Stimulated activated CD4-positive, alpha-beta T cell treated with anti-CD3 and anti-CD28 coated beads, Interleukin-12 subunit alpha, Interleukin-12 subunit beta, amount 100 ng/mL, for 4 hours (primary cell): ENCODE measurements at places on chromosomes 3 and 15.
A peak's percentile ranks its signal among the peaks of the same experiment; 100 is the strongest.

GRCh38 chr15:37032091-37032775, 68.1 kb downstream of the MEIS2 start:
- no peak for DNase-seq

GRCh38 chr3:127369356-127369935, 81.6 kb upstream of the PRR20G start:
- DNase-seq: no peak

DNA sequence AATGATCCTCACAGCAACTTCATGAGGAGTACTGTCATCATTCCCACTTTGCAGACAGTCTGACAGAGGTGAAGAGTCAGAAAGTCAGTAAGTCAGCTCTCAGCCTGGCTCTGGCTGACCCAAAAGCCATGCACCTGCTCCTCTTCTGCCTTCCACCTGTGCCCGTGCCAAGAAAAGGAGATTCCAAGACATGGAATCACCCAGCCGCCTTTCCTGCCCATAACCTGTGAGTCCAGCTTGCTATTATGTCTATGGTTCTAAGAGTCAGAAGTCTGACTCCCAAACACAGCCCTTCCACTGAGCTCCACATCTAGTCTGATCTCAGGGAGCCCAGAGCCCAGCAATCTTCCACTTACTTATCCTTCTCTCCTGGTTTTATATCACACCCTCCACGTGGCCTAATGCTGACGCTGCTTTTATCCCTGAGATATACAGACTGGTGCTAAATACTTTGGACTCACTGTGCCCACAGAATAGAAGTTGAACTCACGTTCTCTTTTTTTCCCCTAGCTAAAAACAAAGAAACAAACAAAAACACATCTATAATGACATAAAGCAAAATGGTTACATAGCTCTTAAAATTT, 66.0 kb downstream of the PLD1 start:
- no peak for DNase-seq

DNA sequence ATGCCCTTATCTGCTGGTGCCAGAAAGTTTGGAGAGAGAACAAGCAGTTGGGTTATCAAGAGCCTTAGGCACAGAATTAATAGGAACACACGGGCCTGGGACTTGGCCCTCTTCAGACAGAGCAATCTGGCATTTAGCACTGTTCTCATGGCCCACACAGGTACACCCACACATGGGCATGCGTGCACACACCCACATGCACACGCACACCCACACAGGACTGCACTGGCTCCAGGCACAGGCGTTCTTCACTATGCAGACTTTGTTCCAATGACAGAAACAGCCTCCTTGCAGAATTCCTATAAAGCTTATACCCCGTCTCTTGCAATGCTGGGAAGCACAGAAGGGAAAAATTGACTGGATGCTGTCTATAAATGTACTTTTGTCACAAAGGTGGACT, 36.3 kb downstream of the TMEM44 start:
- no peak for DNase-seq

DNA sequence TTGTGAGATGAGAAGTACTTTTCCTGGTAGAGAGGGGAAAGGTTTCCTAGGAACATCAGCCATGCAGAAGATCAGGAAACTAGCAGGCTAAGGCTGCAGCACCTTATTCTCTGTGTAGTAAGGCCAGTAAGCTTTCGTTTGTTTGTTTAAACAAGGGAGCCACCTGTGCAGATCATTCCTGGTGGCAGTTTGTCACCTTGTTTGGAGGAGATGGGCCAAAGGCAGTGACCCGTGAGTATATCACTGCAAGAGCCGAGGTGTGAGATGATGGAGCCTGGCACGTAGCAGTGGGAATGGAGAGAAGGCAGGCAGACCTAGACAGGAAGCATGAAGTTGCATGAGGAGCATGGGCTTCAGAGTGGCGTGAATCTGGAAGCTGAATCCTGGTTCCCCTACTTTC, 19.6 kb downstream of the ATG7 start:
- DNase-seq: no peak

- no peak for DNase-seq
Measured at GRCh38 chr3:40321818-40322217, 12.3 kb downstream of the EIF1B start.

DNA sequence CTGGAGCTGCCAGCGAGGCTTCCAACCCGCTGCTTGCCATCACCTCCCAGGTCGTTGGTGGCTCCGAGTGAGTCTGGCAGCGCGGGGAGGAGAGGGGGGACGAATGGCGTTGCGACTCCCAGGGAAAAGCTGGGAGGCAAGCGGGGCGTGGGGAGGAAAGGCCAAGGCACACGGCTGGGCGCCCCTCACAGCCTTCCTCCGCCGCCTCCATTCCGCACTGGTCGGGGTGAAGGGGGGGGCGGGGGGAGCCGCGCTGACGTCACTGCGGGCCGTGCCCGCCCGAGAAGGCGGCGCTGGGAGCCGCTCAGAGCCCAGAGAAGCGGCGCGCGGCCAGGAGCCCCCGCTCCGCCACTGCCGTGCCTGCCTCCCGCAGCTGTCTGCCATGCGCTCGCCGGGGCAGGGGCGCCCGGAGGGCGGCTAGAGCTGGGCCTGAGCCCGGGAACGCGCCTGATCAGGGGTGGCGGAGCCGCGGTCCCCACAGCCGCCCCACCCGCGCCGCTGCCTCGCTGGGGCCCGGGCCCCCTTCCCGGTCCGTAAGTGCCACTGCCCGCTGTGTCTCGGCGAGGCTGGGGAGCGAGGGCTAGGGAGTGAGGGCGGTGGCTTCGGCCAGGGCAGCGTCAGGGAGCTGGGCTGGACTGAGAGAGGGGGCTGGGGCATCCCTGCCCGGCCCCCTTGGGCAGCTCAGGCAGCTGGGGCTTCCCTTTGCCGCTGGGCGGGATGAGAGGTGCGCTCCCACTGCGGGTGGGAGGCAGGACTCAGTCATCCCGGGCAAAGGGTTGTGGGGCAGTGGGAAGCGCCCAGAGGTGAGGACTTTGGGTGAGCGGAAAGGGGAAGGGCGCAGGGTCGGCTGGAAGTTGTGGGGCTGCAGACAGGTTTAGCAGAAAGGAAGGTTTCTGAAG, 27.8 kb upstream of the POLG start:
- no peak for DNase-seq

DNA sequence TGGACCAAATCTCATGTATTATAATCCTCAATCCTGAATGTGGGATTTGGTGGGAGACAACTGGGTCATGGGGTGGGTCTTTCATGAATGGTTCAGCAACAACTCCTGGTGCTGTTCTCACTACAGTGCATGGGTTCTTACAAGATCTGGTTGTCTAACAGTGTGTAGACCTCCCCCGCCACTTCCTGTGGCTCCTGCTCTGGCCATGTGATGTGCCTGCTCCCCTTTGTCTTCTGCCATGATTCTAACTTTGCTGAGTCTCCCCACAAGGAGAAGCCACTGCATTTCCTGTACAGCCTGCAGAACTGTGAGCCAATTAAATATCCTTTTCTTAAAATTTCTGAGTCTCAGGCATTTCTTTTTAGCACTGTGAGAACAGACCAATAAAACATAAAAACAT, 557.5 kb downstream of the GOLGA6L6 start:
- no peak for DNase-seq

DNA sequence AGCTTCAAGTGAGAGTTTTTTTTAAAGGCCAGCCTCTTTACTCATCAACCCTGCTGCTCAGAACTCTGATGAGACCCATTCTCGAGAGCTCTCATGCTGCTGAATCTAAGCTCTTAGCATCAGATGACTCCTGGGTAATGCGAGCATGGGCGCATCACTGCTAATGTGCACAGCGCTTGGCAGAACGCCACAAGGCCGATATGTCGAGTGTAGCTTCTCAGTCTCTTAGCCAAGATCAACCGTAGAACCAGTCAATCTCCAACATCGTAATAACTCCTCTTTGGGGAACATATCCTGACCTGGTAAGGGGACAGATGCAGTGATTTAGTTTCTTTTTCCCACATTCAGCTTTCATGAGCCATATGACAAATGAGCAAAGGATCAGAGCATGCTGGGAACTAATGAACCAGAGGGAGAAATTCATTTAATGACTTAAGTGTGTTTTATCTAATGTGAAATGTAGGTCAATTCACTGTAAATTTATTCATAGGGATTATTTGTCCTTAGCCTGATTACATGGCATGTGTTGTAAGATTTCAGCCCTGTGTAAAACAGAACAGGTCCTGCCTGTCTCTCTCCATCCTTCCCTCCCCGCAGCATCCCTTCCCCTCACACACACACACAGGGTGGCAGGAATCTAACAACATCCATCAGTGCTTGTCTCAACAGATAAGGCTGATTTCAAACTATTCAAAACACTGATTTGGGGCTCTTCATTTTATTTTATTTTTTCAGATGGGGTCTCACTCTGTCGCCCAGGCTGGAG, 195.4 kb upstream of the C2CD4B start:
- DNase-seq: no peak

GRCh38 chr3:170907637-170908234, 701 bp downstream of the EIF5A2 start:
- peak; percentile 1 for DNase-seq

DNA sequence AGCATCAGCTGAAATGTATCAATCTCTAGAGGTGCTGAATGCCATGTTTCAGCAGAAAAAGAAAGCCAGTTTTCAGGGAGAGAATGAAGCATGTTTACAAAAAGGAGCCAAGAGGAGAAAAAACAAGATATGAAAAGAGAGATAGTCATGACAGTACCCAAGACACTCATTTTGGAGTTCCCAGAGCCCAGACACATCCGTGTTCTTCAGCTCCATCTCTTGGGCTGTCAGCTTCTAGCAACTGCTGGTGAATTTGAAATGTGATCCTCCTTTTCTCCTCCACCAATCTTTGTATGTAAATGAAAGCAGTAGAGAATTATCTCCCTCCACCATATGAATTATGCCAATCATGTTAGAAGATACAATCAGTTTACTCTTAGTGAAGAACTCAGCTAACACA, 93.0 kb upstream of the SLC25A36 start:
- DNase-seq: no peak

DNA sequence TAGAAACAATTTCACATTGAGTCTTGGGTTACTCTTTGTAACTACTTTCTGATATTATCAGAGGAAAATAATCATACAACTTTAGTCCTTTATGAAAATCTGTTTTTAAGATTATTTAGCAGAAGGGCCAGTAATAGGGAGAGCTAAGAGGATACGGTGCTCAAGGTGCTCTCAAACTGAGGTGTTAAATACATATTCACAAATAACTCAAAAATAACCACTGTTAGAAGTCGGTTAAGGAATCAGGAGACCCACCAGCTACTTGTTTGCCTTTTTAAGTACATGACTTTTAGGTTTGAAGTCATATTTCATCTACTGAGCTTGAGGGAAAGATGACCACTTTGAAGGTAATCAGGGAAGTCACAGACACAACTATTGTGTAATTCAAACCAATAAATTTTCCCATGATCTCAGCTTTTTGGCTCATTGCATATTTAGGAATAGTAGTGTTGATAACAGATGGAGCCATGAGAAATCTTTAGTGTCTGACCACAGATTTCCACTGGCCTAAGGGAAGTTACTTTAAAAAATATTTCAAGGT, 1.4 kb upstream of the RSRC1 start:
- DNase-seq: no peak

GRCh38 chr3:46908294-46908985, 30.9 kb downstream of the PTH1R start:
- DNase-seq: no peak

- no peak for DNase-seq
Measured at GRCh38 chr3:23829242-23829934, 23.6 kb downstream of the UBE2E1 start.

- no peak for DNase-seq
Measured at GRCh38 chr3:78893161-78893560, 874.6 kb downstream of the ROBO1 start.

DNA sequence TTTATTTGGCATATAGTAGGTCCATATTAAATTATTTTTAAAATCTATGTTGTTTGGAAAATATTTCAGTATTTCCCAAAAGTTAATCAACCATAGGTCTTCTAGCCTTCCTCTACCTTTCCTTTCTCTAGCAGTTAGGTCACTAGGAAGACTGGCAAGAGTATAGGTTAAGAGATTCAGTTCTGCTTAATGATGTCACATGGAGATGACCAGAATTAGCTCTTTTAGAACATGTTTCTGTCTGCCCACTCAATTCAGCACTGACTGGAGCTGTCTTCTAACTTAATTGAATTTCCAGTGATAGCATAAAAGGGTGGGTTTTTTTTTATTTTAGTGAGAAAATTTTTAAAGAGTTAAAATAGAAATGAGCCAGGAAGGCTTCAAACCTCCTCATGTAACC, 23.8 kb upstream of the ZBED2 start:
- DNase-seq: no peak

DNA sequence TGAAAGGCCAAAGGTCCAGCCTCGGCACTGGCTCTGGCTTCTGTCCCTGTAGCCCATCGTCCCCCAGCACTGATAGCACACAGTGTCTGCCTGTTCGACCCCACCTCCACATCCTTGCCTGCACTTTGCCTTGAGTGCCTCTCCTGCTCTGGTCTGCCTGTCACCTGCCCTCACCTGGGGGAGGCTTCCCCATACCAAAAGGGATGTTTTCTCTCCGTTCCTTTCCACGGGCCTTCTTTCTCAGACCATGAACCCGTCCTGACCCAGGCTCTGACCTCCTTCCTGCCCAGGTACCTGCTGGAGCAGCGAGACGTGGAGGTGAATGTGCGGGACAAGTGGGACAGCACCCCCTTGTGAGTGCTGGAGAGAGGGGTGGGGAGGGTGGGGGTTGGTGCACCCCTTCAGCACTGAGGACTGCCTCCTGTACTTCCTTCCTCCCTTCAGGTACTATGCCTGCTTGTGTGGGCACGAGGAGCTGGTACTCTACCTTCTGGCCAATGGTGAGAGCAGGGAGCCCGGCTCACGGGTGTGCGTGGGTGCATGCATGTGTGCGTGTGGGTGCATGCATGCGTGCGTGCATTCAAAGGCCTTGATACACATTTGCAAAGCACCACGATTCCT, 1.5 kb downstream of the ABTB1 start:
- DNase-seq: no peak

DNA sequence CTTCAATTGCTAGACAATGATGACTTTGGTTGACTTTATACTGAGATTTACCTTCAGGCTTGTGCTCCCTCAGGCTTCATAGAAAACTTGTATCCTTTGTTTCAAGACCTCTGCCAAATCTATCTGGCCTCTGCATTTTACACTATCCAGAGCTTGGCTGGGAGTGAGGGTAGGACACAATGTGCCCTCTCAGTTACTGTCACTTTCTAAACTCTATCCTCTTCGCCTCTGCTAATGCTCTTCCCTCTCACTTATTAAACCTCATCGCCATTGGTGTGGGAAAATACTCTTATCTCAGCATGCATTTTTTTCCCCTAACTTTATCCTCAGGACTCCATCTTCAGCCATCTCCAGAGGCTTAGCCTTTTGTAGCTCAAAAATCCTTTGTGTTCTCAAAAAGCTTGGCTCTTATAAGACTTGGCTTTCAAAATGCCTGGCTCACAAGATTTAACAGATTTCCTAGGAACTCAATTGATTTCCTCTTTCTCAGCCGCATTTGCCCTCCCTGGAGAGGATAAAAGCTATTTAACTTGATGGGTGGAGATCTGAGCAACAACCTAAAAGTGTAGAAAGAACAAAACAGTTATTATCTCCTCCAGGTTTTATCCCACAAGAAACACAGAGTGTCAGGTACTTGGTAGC, 28.3 kb downstream of the SUCNR1 start:
- DNase-seq: no peak
